CD4-positive, alpha-beta T cell treated with Interleukin-17A for 4 hours (primary cell): ENCODE measurements at places on chromosomes 1 and 21.

GRCh38 chr1:244439391-244440032 is 12.2 kb downstream of the ADSS2 start:
- no peak for DNase-seq

DNA sequence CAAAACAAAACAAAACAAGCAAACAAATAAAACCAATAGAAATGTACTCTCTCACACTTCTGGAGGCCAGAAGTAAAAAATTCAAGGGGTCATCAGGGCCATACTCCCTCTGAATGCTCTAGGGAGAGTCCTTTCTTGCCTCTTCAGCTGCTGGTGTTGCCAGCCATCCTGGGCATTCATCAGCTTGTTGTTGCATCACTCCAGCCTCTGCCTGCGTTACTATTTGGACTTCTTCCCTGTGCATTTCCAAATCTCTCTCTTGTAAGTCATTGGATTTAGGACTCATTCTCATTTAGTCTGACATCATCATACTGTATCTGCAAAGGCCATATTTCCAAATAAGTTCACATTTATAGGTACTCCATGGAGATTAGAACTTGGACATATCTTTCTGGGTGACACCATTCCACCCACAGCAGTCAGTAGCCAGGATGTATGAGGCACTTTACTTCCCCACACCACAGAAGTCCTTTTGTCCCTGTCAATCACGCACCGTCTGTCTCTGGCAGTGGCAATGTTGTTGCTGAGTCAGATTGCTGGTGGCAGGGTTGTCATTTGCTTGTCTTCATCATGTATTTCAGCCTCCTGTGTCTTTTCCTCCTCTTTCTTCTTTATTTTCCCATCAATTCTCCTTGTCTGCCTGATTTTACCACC is 151.0 kb upstream of the KCNJ6 start:
- no peak for DNase-seq

GRCh38 chr1:119779869-119780356 is 11.2 kb upstream of the HMGCS2 start:
- no peak for DNase-seq

- DNase-seq = no peak
Observed at GRCh38 chr1:245245021-245245667, 90.4 kb downstream of the KIF26B start.

GRCh38 chr1:71350805-71351204 is 270.0 kb upstream of the ZRANB2 start:
- DNase-seq = no peak

DNA sequence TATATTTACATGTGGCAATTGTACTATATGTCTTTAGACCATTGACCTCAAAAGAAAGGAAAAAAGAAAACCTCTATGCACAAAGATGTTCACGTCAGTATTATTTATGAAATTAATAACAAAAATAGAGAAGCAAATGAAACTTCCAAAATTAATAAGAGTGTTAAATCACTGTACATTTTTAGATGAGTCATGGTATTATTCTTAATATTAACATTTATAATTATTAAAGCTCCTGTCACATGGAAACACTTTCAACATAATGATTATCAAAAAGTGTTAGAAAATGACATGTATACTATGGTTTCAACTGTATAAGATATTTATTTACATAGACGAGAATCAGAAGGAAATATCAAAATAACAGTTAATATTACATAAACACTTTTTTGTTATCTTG is 324.9 kb upstream of the RUNX1 start:
- no peak for DNase-seq

DNA sequence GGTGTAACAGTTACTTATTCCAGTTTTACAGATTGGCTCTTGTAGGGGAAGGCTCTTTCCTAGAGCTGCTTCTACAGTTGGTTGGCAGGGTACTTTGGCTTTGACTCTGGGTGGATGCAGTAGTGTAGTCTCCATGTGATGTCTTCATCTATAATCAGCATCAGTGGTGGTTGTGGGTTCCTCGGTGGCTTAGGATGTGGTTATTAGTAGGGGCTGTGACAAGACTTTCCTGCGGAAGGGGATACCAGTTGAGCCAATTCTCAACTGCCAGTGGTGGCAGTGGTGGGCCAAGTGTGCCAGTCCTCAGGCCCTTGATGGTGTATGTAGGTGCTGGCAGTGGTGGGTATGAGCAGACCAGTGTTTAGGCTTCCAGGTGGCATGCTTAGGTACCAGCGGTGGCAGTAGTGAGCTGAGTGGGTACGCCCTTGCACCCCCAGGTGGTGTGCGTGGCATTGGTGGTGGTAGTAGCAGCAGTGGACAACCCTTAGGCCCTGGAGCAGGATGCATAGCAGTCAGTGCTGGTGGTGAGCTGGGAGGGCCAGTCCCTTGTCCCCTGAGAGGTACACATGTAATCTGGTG is 27.2 kb upstream of the KLF18 start:
- no peak for DNase-seq

- no peak for DNase-seq
Observed at GRCh38 chr1:160164121-160164520, 12.7 kb downstream of the ATP1A4 start.

- DNase-seq = no peak
Observed at GRCh38 chr1:1298861-1299685, 8.7 kb downstream of the ACAP3 start.

GRCh38 chr1:200670242-200671118 is 773 bp upstream of the DDX59 start:
- no peak for DNase-seq

- DNase-seq = no peak
Observed at GRCh38 chr1:42735477-42736105, 4.4 kb downstream of the CLDN19 start.

DNA sequence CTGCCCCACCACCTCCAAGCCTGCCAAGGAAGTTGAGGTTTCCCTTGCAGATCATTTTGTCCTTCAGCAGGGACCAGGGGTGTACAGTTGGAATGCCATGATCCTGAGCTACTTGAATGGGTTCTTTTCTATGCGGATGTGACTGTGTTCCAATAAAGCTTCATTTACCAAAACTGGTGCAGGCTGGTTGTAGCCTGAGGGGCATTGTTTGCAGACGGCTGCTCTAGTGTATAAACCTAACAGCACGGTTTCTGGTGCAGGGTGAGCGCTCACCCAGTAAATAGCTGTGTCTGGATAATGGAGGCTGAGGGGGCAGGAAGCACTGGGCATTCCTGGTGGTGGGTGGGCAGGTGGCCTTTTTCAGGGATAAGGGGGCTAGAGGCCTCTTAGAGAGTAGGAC is 72.7 kb upstream of the ACTL8 start:
- no peak for DNase-seq

DNA sequence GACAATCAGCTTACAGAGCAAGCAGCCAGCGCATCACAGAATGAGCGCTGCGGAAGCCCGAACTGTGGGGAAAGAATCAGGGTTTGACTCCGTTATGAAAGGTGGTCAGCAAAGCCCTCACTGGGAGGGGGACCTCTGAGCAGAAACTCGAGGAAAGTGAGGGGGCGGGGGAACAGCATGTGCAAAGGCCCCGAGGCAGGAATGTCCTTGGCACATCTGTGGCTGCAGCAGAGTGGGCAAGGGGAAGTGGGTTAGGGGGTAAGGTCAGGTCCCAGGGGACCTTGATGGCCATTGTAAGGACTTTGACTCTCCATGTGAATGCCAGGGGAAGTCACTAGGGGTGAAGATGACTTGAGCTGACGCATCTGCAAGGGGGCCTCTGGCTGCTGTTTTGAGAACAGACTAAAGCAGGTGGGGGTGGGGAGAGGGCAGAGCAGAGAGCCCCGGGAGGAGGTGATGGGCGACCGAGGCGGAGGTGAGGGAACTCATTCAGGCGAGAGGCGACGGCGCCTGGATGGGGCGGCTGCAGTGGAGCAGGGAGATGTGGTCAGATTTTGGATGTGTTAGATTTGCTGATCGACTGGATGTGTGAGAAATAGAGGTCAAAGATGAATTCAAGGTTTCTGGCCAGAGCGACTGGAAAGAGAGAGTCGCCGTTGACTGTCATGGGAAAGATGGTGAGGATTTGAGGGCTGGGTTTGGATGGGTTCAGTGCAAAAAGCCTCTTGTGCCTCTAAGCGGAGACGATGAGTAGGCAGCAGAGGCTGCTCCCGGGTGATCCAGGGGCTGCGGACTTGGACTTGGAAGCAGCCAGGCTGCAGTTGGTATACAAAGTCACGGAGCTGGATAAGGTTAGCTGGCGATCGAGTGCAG is 108.0 kb upstream of the ZBTB40 start:
- DNase-seq = no peak

DNA sequence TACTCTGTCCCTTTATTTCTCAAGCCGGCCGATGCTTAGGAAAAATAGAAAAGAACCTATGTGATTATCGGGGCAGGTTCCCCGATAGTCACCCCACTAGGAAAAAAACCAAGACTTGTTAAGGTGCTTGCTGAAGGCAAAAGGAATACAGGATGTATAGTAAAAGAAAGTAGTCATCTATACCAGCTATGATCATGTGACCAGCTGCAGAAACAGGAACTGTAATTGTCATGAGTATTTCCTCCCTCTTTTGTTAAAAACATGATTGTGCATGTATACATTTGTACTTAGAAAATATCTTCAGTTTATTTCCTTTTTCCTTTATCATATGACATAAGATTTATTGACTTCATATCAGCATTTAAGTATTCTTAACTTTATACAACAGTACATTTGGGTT is 30.5 kb downstream of the PIGK start:
- DNase-seq = no peak

GRCh38 chr1:246020211-246020954 is 486.7 kb downstream of the SMYD3 start:
- DNase-seq = no peak

DNA sequence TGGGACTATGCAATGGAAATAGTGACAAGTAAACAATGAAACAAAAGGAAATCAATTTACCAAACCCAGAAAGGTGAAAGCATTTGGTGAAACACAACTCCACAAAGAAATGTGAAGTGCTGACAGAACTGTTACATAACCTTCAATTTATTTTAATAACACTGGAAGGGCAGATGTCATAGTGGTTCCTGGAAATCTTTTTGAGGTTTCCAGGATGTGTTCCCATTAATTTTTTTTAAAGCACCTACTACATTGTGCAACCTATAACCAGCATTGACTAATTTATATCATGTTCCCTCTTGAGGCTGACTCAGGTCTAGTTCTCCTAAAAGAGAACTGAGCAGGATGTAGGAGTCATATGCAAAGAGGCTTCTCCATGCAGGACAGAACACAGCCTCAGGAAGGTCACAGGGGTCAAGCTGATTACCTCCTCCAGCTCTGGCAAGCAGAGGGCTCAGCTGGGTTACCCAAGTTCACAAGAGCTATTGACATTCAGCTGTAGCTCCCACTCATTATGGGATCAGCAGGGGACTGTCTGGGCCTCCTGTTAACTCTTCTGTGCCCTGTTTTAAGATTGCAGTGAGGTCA is 157.1 kb upstream of the NRIP1 start:
- no peak for DNase-seq

- no peak for DNase-seq
Observed at GRCh38 chr1:96384611-96385010, 337.0 kb upstream of the PTBP2 start.

- no peak for DNase-seq
Observed at GRCh38 chr1:227796359-227796915, 19.0 kb upstream of the PRSS38 start.

GRCh38 chr1:94084547-94084946 is 36.4 kb downstream of the ABCA4 start:
- DNase-seq = no peak

GRCh38 chr1:59388191-59388590 is 91.3 kb downstream of the FGGY start:
- no peak for DNase-seq
